Esophagus squamous epithelium (tissue), 5 donors: ENCODE measurements at places on chromosomes 4 and X.

DNA sequence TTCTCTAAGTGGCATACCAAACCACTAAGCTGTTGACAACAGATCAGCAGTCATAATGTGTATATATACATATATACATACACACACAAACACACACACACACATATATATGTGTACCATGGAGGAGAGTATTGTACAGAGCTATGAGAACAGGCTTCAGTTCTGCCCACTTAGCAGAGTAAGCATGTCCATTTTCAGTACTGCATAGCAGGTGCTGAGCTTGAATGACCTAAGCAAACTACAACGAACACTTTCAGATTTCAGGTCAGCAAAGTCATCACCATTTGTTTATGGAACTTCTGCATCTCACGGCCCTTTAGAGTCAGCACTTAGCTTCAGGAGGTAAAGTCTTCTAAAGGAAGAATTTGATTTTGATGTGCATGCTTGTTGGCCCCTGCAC lies 735.8 kb upstream of the ATOH1 start:
- no peak for DNase-seq

DNA sequence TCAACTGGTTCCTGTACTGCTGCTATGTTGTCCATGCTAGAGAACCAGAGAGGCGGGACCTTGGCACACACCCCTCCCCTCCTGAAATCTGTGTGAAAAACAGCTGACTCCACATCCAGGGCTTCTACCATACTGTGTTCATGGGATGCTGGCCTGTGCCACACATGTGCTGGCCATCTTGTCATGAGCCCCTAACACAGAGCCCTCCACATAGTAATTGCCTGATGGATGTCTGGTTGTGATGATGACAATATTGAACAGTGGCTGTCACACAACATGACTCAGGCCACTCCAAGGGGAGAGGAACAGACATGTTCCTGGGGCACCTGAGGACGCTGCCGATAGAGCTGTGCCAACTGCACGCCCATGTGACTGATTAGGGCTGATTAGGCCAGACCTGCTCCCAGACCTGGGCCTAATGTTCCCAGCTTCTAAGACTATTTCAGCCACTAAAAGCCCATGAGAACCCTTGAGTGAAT lies 13.1 kb downstream of the SLC25A5 start:
- no peak for DNase-seq

GRCh38 chrX:70979136-70979762 lies 48.4 kb upstream of the SLC7A3 start:
- DNase-seq, result no peak

DNA sequence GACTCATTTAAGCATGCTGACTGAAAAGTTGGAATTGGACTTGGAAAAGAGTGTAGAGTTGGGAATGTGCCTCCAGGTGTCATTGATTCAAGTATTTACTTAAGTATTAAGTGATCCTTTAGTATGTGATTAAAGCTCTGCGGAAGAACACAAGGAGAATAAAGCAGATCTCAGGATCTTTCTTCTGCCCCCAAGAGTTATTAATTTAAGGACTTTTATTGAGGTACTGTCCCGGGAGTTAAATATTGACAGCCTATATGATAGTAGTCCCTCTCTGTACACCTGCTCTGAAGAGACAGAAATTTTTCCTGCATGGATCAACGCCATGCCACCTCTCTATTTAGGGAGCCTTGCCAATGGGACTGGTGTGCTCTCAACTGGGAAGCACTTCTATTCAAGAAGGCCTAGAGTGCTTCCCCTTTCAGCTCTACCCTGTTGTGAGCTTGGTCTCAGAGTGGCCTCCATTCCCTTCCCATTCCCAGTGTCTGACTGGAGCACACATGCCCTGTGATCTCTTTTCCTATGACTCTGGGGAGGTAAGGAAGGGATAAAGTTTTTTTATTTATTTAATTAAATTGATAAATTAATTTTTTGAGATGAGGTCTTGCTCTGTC lies 75.9 kb downstream of the SHISA3 start:
- DNase-seq, result no peak

DNA sequence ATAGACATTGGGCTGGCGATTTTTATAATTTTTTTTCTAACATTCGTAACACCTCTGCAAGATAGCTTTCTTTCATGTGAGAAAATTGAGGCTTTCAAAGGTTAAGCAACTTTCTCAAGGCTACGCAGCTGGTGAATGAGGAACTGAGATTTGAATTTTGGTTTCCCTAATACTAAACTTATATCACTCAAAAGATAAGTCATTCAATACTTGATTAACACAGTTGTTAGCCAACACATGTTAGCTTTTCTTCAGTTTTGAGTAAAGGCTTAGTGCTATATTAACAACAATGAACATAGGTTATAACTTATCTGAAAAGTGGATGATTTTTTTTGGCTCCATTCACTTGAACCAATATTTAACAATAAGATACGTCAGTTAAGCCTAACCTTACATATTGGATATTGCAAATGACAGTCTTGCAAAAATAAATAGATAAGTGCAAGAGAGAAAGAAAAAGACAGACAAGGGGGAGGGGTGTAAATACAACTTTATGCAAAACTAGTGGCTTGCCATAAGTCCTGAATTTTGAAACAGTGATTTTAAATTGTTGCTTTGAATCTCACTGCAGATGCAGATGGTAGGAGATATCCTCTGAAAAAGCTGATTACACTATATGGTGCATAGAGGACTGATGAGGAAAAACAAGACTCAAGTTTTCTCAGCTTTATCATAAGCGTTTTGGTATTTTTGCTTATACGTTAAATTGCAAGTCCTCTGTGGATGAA lies 11.1 kb upstream of the GPM6A start:
- no peak for DNase-seq

DNA sequence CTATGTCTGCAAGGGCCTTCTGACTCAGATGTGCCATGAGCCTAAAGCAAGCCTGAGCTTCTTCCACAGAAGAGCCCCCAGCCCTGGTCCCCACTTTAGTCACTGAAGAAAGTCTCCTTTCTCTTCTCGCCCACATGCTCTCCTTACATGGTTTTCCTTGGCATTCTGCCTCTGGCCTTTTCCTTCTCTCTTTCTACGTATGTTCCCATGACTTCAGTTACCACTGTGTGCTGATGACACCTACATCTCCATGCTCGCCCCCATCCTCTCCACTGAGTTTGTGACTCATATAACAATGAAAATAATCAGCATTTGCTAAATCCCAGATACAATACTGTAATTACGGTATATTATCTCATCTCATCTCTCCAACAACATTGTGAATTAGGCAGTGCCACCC lies 149.3 kb downstream of the AMMECR1 start:
- no peak for DNase-seq

GRCh38 chrX:2552621-2553201 lies 51.9 kb upstream of the DHRSX start:
- DNase-seq, result no peak

DNA sequence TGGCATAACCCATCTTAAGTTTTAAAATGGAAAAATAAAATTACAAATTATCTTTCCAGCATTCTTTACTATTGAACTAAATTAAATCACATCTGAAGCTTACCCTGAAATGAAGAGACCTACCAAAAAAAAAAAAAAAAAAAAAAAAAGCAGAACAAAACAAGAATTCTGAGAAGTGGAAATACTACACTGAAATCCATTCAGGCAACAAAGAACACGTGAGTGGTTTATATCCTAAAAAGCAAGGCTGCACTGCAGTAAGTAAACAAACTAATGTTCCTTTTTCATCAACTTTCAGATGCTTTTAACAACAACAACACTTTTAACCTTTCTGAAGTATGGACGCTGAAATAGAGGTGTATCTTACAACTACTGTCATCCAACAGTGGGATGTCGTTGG lies 7.5 kb downstream of the FRYL start:
- no peak for DNase-seq

- no peak for DNase-seq
Observed at GRCh38 chr4:82666970-82667665, 105.3 kb upstream of the TMEM150C start.

DNA sequence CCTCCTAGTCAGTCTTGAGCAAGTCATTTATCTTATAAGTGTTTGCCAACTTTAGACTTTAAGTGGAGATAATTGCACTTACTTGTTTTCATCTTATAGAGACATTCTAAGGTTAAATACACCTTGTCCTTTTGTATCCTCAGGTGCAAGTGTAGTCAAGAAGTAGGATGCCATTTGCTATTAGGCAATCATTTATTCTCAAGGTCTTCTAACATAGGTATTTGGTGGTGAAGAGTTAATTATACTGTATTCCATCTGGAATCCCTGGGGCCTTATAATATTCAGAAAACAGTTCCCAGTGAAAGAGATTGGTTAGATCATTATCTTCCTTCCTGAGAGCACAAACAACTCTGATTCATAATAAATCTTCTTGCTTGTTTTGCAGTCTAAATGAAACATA lies 23.7 kb downstream of the SULT1E1 start:
- DNase-seq, result no peak

GRCh38 chr4:129929052-129929451 lies 833.1 kb downstream of the C4orf33 start:
- DNase-seq, result no peak

DNA sequence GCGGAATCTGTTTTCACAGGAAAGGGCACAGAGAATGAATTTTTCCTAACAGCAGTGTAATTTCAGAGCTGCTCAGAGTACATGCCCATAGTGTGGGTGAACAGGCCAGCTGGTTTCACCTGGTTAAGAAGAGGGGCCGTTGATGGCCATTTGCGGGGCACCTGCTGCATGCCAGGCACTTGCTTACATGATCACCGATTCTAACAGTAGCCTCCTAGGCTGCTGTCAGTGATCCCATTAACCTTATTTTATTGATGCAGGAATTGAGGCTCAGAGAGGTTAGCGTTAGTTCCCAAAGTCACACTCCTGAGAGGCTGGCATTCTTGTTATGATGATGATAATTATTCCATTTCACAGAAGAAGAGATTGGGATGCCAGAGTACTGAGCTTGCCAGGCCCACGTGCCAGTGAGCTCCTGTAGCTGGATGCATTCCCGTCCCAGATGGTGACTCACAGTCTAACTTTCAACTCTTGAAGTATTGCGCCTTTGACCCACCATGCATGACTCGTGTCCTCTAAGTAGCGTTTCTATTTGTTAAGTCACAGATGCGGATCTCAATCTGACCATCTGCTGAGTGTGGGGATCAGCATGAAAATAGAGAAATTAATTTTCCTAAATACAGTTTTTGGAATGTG lies 76.5 kb downstream of the PSAPL1 start:
- no peak for DNase-seq

- no peak for DNase-seq
Observed at GRCh38 chr4:15479089-15479912, 9.6 kb downstream of the CC2D2A start.

- DNase-seq, result no peak
Observed at GRCh38 chr4:32142075-32142474, 1421.9 kb downstream of the PCDH7 start.

- no peak for DNase-seq
Observed at GRCh38 chr4:41678086-41678816, 70.3 kb downstream of the PHOX2B start.

DNA sequence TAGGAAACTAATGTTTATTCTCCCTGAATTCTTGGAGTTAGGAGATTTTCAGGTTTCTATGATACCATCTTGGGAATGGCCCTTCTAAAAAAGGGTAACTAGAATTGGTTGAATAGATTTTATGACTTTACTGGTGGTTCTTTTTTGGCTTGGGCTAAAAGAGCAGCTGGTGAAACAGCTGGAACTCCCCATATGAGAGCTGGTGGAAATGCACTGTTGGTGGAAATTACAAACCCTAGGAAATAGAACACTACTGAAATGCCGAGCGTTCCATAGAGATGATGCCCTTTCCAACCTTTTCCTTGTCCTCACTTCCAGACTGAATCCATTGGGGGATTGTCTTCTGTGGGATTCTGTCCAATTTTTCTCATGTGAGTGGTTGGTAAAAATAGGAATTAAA lies 139.5 kb downstream of the STIM2 start:
- DNase-seq, result no peak

DNA sequence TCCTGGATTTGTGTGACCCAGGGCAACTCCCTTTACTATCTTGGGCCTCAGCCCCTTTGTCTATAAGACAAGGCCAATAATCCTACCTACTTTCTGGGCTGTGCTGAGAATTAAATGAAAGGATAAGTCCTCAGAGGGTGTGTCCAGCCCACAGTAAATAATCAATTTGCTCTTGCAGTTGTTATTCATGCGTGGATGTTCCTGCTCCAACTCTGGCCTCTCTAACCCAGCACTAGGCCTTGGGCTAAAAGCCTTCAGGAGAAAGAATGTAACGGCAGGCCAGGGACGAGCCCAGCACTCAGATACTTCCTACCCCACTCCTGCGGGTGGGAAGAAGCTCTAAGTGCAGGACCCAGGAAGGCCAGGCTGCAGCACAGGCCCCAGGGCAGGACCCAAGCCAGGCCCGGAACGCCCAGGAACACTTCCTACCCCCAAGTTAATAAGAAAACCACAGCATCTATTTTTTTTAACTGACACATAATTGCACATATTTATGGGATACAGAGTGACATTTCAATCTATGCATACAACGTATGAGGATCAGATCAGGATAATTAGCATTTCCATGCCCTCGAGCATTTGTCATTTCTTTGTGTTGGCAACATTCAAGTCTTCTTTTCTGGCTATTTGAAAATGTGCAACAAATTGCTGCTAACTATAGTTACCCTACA lies 179.6 kb upstream of the RBPJ start:
- DNase-seq, result no peak

- no peak for DNase-seq
Observed at GRCh38 chr4:103099691-103100392, at the start of gene BDH2. Gene BDH2 (minus strand): TSS chr4:103099834. CDS start chr4:103096254, 3,580 bp downstream.

- DNase-seq, result no peak
Observed at GRCh38 chr4:99219479-99219878, 433 bp upstream of the ADH6 start.

- no peak for DNase-seq
Observed at GRCh38 chr4:106317815-106318214, 1.5 kb downstream of the AIMP1 start.

DNA sequence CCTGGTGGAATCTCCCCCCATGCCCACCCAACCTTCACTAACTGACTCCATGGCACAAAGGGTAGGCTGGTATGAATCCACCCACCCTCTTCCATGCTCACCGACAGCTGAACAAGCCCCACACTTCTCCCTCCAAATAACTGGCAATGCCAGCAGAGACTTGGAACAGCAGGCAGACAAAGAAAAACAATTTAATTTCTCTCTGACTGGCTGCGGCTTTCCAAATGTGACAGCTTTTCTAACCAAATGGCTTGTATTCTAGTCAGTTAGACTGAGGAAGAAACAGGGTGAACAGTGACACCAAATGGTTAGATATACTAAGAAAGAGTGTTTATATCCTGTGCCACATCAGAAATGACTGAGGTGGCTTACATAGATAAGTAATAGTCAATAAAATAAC lies 199.3 kb upstream of the ADAMTS3 start:
- no peak for DNase-seq

GRCh38 chr4:77819404-77819842 lies 255 bp upstream of the CNOT6L start:
- DNase-seq, result no peak

GRCh38 chr4:139749835-139750498 lies 84.3 kb downstream of the MGST2 start:
- DNase-seq, result no peak

DNA sequence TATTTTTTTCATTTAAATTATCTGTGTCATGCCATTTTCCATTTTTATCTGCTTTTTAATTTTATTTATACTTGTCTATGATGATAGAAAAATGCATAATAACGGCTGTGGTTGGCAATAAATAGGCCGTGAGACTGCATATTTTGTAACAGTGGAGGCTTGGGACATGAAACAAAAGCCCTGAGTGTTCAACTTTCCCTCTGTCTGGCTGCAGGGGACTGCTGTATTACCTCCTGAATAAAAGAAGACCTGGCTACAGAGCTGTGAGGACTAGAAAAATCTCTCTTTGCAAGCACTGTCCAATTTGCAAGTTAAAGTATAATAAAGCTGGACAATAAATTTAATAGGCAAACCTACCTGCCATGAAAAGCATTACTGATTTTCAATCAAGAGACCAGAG lies 82.1 kb downstream of the MAGEB10 start:
- no peak for DNase-seq
